ENCODE measurements at places on chromosomes 1 and 21. TPM values are rescaled to one million over a fixed set of nuclear protein-coding genes. Genes with fewer than 3 reads are reported as not detected.

The PLEKHN1 gene
- polyA plus RNA-seq = 1.3 TPM

DNA sequence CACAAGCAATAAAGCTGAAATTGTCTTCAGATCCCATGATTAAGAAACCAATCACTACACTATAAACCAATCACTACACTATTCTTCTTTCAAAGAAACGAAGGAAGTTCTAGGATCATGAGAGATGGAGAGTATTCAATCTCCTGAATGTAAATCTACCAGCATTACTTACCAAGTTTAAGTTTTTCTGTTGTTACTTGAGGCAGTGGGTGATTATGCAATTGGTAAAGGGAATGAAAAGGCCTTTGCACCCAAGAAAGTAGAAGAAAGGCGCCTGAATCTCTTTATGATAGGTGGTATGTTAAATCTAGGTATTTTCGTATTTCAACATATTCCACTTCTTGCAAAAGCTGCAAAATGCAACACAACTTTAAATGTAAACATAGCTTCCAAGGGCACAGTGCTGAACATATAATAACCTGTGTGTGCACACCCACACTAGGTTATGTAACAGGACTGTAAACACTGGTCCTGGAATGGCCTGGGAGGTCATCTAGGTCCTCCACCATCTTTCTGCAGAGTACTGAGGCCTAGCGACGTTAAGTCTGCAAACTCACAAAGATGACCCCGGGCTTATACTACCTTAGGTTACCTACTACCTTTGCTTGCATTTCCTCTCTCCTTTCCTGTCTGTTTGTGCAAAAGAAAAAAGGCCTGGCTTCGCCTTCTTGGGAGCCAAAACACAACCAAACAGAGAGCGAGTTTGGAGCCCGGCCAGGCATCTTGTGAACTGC is 1.1 kb upstream of the UAP1 start:
- no peak for DNase-seq

DNA sequence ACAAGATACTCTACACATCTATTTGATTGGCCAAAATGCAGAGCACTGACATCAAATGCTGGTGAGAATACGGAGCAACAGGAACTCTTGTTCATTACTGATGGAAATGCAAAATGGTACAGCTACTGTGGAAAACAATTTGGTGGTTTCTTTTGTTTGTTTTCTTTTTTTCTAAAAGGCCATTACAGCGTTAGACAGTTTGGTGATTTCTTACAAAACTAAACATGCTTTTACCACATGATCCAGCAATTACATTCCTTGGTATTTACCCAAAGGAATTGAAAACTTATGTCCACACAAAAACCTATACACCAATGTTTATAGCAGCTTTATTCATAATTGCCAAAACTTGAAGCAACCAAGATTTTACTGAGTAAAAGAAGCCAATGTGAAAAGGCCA is 66.4 kb upstream of the FBXO28 start:
- DNase-seq = no peak

GRCh38 chr1:7930645-7931445 is 9.8 kb downstream of the TNFRSF9 start:
- DNase-seq = no peak

All from muscle of back (tissue), 13 donors.